ENCODE measurements at places on chromosomes 4 and X. TPM values are rescaled to one million over a fixed set of nuclear protein-coding genes. Genes with fewer than 3 reads are reported as not detected.

DNA sequence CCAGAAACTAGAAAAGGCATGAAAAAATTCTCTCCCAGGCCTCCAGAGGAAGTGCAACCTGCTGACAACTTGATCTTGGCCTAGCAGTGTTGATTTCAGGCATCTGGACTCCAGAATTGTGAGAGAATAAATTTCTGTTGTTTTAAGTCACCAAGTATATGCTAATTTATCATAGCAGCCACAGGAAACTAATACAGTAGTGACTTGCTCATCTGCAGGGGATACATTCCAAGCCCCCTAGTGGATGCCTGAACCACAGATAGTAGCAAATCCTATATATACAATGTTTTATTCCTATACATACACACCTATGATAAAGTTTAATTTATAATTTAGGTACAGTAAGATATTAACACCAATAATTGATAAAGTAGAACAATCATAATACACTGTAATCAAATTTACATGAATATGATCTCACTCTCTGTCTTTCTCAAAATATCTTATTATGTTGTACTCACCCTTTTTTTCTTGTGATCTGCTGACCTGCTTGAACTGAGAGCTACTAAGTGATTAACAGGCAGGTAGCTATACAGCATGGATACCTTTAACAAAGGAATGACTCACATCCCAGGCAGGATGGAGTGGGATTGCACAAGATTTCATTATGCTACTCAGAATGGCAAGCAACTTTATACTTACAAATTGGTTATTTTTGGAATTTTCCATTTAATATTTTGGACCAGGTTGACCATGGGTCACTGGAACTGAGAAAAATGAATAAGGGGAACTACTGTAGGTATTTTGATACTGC is 501.1 kb downstream of the KCNIP4 start:
- peak; percentile 73 for DNase-seq

- DNase-seq = no peak
Measured at GRCh38 chrX:97806946-97807345, 923.2 kb downstream of the RPA4 start.

DNA sequence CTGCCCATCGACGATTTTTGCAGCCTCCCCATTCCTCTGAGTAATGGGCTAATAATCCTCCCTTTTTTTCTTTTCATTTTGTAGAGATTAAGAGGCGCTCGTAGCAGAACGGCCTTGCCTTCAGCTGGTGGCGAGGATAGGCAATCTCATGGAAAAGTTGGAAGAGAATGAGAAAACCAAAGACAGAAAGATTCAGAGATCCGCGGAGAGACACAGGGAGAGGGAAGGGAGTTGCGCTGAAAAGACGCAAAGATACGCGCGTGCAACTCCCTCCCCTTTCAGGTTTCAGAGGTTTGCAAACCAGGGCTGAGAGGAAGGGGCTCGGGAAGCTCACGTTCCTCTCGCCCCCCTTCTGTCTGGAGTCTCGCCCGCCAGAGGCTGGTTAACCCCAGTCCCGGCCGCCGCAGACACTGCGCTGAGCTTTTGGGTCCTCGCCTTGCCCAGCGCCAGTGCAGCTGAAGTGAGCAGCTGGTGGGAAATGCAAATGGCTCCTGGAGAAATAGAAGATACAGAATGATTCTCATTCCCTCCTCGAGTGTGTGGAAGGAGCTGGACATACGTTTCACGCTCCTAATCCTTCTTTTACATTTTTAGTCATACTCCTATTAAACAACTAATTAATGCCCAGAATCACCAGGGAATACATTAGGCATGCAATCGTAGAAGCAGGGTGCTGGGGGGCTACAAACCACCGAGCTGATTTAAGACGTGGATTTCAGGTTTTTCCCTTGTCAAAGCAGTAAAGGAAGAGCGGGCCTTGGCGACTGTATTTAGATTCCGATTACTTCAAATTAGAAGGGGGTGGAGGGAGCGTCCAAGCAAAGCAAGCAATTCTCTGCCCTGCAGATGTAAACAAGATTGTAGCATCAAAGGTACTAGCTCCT is 16.6 kb upstream of the PITX2 start:
- no peak for DNase-seq

DNA sequence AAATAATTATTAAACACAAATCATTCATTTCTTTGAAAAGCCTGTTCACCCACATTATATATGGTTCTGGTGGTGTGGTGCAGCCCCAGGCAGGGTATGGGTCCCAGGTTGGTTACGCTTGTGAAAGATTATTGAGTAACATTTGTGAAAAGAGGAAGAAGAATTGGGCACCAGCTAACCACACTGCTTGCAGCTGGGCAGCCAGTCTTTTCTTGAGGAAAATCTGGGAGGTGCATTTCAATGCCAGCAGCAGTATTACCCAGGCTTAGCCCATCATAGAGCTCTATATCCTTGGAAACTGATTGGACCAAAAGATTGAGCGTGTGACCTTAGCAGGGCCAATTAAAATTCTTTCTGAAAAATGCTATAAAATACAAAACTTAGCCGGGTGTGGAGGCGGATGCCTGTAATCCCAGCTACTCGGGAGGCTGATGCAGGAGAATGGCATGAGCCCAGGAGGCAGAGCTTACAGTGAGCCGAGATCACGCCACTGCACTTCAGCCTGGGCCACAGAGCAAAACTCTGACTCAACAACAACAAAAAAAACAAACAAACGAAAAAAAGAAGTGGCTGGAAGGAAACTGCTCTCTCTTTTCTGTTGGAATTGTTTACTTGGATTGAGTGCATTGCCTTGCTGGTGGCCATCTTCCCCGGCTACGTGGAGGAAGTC is 9.7 kb upstream of the PLAC8 start:
- DNase-seq = no peak

- peak; percentile 38 for DNase-seq
Measured at GRCh38 chr4:164571593-164572390, 182.1 kb upstream of the SMIM31 start.

- DNase-seq = peak; percentile 30
Measured at GRCh38 chr4:167885872-167886271, 206.5 kb upstream of the ANXA10 start.

GRCh38 chrX:828411-828959 is 197.9 kb downstream of the SHOX start:
- no peak for DNase-seq

DNA sequence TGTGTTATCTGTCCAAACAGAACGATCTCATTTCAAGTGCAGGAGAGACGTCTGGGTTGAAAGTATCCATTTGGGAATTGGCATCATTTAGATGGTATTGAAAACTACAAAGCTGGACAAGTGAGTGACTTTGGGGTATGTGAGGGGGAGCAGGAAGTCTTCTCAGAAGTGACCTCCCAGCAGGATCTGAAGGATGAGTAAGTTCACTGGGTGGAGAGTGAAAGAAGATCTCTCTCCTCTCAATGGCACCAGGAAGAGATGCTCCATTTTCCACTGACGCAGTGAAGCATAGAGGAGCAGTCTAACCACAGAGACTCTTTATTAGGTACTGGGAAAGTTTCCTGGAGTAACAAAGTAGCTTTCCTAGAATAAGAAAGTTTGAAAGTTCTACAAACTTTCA is 161.0 kb downstream of the CPE start:
- no peak for DNase-seq

- DNase-seq = no peak
Measured at GRCh38 chrX:151854726-151855495, 57.8 kb upstream of the MAGEA4 start.

Gene AWAT2
- not detected for polyA plus RNA-seq

- DNase-seq = peak; percentile 97
Measured at GRCh38 chr4:10096201-10096977, 20.2 kb downstream of the WDR1 start.

- DNase-seq = no peak
Measured at GRCh38 chrX:42720209-42720608, 57.8 kb downstream of the PPP1R2C start.

DNA sequence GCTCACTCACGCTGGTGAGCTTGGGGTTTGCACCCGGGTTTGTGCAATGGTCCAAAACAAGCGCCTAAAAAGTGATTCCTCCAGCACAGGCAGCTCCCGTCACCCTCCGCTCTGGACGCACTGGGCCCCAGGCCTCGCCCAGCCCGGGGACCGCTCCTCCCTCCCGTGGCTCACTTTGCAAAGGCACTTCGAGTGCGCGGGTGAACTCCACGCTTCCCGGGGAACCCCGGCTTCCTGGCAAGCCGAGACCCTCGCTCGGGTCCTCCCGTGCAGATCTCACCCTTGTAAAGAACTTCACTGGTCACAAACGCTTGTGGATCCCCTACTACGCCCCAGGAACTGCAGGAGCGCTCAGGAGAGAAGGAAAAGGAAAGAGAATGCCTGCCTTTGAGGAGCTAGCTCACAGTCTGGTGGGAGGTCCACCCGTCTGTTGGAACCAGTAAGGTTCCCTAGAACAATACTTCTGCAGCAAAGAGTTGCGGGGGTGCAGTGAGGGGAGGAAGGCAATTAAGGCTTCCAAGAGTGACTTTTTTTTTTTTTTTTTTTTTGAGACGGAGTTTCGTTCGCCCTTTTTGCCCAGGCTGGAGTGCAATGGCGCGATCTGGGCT is at the start of gene CTPS2:
Gene CTPS2 (minus strand): TSS at position 122 of the 608 bp plus-strand sequence. CDS start 9,767 bp downstream, outside the sequence.
- DNase-seq = peak; percentile 62

DNA sequence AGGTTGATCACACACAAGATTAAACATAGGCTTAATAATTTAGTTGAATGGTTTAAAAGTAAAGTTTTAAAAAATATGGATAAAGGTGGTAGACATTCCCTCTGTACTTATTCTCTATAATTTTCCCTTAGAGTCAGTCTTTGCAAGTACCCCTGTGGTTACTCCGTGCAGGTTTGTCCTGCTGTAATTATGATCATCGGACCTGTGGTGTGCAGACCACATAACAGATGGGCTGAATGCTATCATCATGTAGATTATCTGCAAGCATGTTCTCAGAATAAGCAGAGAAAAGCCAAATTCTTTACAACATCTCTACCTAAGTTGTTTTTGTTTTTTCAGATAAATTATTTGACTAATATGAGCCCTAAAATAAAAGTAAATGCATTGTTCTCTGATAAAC is 146.8 kb downstream of the FSTL5 start:
- no peak for DNase-seq

DNA sequence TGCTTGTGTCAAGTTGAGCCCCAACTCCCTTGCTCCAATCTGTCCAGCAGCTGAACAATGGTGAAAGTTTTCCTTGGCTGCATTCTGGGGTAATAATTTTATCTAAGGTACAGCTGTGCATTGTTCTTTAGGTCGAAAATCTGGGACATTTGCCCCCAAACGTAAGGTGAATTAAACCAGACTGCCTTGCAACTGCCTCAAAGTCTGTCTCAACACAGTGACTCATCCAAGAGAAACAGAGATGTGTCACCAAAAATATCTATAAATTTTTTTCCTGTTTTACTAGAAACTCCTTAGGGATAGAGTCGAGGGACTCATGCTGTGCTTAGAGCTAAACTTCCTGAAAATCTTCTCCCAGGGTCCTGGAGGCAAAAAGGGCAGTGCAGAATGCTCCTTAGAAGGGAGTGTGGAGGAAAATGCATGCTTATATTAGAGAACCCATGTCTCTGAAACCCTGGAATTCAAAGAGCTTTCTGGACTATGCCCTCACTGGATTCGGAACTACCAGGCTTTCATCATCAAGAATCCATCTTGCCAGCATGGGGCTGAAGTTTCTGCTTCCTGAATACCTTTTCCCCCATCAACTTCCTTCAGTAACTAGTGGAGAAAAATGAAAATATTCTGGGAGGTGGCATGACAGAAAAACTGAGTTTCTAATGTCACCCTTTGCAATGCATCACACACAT is 115.7 kb downstream of the PALLD start:
- DNase-seq = peak; percentile 78

All from mammary epithelial cell (primary cell).